HFFc6 (cell line): ENCODE measurements at places on chromosomes 7 and 10. TPM values are rescaled to one million over a fixed set of nuclear protein-coding genes. Genes with fewer than 3 reads are reported as not detected.

Gene CLEC5A
- total RNA-seq, result not detected in 3 replicates

Gene CASD1
- 7.2 to 9.6 TPM (median 7.8 TPM) in 3 replicates for total RNA-seq

Gene LRRD1
- total RNA-seq, result 0.09 TPM in 1 of 3 replicates, not detected in the others

Gene TUBAL3
- total RNA-seq, result not detected in 3 replicates

Gene TMEM176A
- total RNA-seq, result not detected in 3 replicates

Gene NPSR1
- total RNA-seq, result not detected in 2 replicates

Gene IGFBP3
- 768 to 951 TPM (median 932 TPM) in 3 replicates for total RNA-seq

Gene ASB13
- total RNA-seq, result 7.1 to 9.7 TPM (median 8.5 TPM) in 3 replicates

Gene BAMBI
- total RNA-seq, result 1.6 to 2.3 TPM (median 2.0 TPM) in 3 replicates

Gene NOBOX
- total RNA-seq, result not detected in 3 replicates

Gene TMEM213
- not detected in 2 replicates for total RNA-seq

Gene C10orf105
- total RNA-seq, result not detected in 3 replicates

Gene GARS1
- 267 to 315 TPM (median 310 TPM) in 3 replicates for total RNA-seq

Gene MCM10
- 8.0 to 16.3 TPM (median 16.1 TPM) in 3 replicates for total RNA-seq

Gene PNLIPRP1
- total RNA-seq, result not detected in 3 replicates

Gene SAMD9
- 9.1 to 16.3 TPM (median 12.2 TPM) in 3 replicates for total RNA-seq

Gene ZNF786
- 3.5 to 5.2 TPM (median 4.6 TPM) in 3 replicates for total RNA-seq

Gene ACADSB
- total RNA-seq, result 15.6 to 23.0 TPM (median 21.1 TPM) in 3 replicates

Gene C10orf88
- total RNA-seq, result 12.8 to 15.9 TPM (median 14.1 TPM) in 3 replicates

Gene PAX4
- total RNA-seq, result not detected in 3 replicates

Gene ANKRD22
- not detected in 3 replicates for total RNA-seq

Gene ADARB2
- not detected in 3 replicates for total RNA-seq

Gene FZD8
- total RNA-seq, result 0.47 to 1.0 TPM (median 0.68 TPM) in 3 replicates

Gene LDB3
- 0.51 to 1.3 TPM (median 0.55 TPM) in 3 replicates for total RNA-seq

Gene UCMA
- total RNA-seq, result not detected in 3 replicates

Gene MEST
- total RNA-seq, result 0.33 to 2.0 TPM (median 0.57 TPM) in 3 replicates

Gene TEX36
- not detected in 3 replicates for total RNA-seq

Gene CYP3A7
- not detected in 3 replicates for total RNA-seq

Gene AQP1
- 0.48 to 0.90 TPM (median 0.48 TPM) in 3 replicates for total RNA-seq

Gene DCLRE1C
- total RNA-seq, result 5.6 to 6.7 TPM (median 6.0 TPM) in 3 replicates

Gene CTBP2
- total RNA-seq, result 81.5 to 90.6 TPM (median 84.5 TPM) in 3 replicates

Gene PRR15
- total RNA-seq, result 0.12 to 0.31 TPM in 2 of 3 replicates, not detected in the other

Gene TBX20
- not detected in 3 replicates for total RNA-seq

Gene TCF7L2
- 15.7 to 20.5 TPM (median 17.2 TPM) in 3 replicates for total RNA-seq

Gene WDR86
- not detected in 2 replicates for total RNA-seq

Gene PRKG1
- 8.1 to 9.5 TPM (median 9.4 TPM) in 3 replicates for total RNA-seq

Gene BMPR1A
- total RNA-seq, result 42.4 to 50.3 TPM (median 46.3 TPM) in 3 replicates

Gene NUTM2A
- 0.18 to 0.19 TPM in 2 of 3 replicates, not detected in the other for total RNA-seq

Gene PPP1R9A
- total RNA-seq, result 0.04 to 0.05 TPM in 2 of 3 replicates, not detected in the other
